ENCODE measurements at places on chromosomes 12 and 14.

GRCh38 chr14:32826404-32827082 lies 112.1 kb upstream of the NPAS3 start:
- no peak for DNase-seq

- DNase-seq = peak; percentile 27
Observed at GRCh38 chr12:12714276-12715021, 2.7 kb upstream of the CDKN1B start.

GRCh38 chr14:65351493-65352194 lies 60.9 kb upstream of the FUT8 start:
- DNase-seq = no peak

GRCh38 chr12:113889076-113889475 lies 77.0 kb downstream of the RBM19 start:
- DNase-seq = no peak

DNA sequence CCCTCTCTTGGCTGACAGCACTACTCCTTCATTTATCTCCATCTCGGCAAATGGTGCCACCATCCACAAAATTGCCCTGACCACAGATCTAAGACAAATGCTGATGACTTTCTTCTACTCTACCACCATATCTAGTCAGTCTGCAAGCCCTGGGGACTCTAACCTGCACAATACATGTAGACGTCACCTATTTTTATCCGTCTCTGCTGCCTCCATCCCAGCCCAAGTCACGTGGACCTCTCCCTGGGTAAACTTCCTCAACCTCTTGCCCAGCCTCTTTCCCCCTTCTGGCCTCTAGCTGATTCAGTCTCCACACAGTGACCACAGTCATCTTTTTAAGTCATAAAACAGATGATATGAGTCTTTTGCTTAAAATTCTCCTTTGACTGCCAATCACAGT lies 1203.0 kb downstream of the AACS start:
- no peak for DNase-seq

DNA sequence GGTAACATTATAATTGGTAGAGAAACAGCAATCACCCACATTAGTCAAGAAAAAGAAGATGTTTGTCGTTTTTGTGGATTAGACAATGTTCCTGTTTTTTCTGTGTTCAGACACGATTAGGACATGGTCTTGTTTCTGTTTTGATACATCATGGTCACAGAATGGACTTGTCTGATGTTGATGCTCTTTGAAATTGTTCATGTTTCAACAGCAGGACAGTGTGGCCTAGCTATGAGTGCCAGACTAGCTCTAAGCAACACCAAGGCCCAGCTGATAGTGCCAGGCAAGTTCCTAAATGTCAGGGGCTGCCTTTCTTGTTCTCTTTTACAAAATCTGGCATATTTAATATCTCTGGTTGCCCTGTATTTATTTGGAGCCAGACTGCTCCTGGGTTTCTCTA lies 40.9 kb upstream of the TOMM20L start:
- no peak for DNase-seq

DNA sequence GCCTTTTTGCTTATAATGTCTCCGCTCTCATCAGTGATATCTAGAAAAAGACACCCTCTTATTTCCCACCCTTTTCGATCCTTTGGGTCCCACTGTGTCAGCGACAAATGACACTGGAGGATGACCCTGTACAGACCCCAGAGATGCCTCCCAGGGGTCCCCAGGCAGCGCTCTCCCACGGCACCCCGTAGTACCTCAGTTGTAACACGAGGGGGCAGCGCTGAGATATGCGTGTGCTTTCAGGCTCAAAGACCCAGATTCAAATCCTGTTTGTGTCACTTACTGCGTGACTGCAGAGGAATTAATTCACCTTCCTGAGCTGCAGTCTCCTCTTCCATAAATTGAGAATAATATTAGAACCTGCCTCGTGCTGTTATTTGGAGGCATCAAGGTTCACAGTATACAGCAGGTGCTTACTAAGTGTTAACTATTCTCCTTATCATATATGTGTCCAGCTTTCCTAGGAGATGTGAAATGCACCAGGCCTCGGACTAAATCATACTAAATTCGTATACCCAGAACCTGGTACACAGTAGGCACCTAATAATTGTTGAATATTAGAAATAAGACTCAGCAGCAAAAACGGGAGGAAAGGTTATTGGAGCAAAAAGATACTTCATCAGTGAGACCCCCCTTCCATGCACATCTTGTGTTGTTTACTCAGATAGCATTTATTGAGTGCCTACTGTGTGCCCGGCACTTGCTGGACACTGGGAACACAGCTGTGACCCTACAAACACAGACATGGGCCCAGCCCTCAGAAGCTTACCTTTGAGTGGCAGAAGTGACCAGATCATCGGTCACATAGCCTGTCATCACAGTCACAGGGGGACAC lies 99.9 kb downstream of the PHETA1 start:
- no peak for DNase-seq

GRCh38 chr12:124804011-124804621 lies 59.5 kb downstream of the SCARB1 start:
- no peak for DNase-seq

GRCh38 chr14:75143761-75144527 lies 17.1 kb upstream of the NEK9 start:
- no peak for DNase-seq

GRCh38 chr12:10559244-10559643 lies 53.6 kb downstream of the EIF2S3B start:
- DNase-seq = no peak

DNA sequence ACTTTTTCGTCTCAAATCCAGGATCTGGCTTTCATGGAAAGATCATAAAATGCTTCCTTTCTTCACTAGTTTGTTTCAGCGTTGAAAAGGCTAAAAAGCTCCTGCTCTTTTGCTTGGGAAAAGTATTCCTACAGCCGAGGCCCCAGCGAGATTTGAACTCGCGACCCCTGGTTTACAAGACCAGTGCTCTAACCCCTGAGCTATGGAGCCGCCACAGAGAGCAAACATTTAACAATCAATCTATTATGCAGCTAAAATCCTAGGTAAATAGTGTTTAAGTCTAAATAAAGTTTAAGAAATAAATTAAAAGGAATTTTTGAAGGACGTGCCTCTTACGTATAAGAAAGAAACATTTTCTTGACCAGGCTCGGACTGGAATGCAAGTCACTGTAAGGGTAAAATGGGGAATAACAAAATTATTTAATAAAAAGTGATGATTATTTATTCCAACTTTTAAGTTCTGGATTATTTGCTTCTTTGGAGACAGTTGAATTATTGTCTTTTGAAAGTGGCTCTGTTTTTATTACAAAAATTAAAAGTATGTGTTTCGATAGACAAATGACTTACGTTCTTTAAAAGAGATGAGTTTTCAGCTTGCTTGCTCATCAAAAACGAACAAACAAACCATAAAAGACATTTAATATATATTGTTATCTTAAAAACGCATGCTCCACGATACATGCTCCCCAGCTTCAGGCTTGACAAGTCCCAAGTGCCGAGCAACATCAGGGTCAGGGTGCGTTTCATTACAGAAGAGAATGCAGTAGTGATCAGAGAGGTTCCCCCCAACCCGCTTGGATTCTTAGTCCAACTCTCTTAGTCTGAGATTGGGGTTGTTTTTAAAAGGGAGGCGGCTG lies 10.2 kb downstream of the OR6S1 start:
- DNase-seq = no peak

- no peak for DNase-seq
Observed at GRCh38 chr12:89593233-89593632, 67.4 kb upstream of the POC1B start.

DNA sequence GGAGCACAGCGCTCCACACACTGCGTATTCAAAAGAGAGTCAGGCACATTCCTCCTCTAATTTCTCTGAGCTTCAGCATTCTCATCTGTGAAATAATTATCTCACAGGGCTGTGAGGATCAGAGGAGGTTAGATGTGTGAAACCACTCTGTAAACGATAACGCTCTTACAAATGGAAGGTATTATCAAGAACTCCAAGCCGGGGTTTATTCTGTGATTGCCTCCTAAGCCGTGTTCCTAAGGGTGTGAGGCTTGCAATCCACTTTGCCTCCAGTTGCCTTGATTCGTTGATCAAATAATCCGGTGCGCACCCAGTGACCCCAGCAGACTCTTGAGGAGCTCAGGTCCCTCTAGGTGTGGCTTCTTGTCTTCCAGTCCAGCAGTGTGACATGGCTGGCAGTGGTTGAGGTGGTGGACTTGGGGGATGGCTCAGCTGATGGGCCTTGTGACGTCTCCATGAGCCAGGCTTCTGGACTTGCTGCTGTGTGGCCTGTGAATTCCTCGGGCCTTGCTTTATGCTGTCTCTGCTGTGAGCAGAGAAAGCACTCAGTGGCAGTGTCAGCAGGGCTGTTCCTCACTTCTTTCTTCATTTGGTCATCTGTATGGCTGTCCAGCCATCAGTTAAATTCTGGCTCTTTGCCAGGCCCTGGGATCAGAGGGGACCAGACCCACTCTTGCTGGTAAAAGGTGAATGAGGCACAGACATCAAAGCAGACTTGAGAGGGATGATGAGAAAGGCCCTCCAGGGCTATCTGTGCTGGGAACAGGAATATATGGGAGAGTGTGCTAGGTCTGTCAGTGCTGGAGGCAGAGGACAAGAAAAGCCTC lies 71.0 kb downstream of the SLC25A47 start:
- no peak for DNase-seq

- DNase-seq = no peak
Observed at GRCh38 chr14:72049462-72049861, 117.2 kb downstream of the RGS6 start.

- DNase-seq = no peak
Observed at GRCh38 chr14:80310938-80311750, 99.8 kb upstream of the DIO2 start.

- no peak for DNase-seq
Observed at GRCh38 chr12:128513831-128514230, 246.9 kb downstream of the TMEM132C start.

- DNase-seq = no peak
Observed at GRCh38 chr12:85089792-85090191, 53.6 kb downstream of the LRRIQ1 start.

DNA sequence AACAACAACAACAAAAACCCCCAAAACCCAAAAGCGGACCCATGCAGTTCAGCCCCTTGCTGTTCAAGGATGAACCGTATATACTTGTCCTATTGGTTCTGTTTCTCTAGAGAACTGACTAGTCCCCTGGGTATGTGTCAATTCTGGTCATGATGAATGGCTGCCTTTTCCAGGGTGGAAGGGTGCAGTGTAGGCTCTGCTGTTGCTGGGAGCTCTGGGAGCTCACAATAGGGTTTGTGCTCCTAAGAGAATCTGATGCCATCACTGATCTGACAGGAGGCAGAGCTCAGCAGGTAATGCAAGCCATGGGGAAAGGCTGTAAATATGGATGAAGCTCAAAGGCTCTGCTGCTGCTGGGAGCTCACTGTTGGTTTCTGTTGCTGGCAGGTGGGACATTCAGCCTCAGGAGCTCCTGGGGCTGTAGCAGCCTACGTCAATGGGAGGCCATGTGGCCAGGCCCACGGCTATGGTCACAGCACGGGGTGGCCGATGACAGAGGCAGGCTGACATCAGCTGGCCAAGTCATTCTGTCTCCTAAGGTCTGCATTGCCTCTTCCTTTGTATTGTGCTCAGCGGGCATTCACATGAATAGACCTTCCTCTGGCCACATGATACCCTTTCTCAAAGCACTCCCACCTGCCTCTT lies 37.9 kb downstream of the DLK1 start:
- no peak for DNase-seq

DNA sequence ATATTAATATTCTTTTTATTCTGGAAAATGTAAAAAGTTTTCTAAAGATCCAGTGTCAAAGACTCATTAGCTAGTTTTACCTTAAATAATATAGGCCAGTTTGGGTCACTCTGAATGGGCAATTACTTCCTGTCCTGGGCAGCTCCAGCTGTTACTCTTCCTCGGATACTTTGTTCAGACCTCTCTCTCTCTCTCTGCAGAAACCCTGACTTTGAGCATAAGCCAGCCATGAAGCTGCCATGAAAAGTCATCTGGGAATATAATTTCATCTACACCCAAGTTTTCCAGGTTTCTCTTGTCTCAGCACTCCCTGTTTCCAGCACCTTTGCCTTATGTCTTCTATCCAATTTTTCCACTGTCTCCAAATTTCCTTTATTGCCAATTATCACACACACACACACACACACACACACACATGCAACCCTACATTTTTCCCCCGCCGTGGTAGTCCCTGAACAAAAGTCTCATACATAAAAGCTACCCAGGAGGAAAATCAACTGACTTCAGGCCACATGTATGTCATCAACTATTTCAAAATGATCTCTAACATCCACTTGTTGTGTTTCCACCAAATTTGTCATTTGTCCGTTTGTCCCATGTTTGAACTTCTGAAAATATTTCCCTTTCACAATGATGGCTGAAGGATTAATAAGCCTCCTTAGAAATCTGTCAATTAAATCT lies 318.1 kb downstream of the SSPN start:
- DNase-seq = no peak

DNA sequence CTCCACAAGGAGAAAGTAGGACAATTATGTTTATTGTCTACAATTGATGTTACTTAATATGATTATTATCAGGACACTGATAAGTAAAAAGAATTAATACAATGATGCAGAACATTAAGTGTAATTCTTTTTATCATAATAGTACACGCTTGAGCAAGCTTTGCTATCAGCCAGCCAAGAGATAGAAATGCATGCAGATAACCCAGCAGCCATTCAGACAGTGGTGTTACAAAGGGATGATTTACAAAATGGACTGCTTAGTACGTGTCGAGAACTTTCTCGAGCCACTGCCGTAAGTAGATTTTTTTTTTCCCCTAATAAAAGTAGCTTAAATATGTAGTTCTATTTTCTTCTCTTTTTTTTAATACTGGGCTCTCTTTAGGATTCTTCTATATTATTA lies 116.9 kb upstream of the AEBP2 start:
- DNase-seq = no peak

DNA sequence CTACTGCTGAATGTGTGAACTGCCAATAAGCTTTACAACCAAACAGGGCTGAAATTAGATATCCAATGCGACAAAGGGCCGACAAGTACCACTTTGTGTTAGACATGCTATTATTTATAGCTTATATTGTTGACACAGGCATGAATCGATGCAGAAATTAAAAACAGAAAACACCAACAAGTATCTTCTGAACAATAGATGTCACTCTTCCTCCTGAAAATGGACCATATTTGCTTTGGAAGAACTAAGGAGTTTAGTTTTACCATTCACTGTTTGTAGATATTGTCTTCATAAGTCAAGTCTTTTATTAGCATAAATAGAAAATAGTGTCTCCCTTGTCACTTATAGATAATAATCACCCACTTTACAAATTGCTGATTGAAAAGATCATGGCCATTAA lies 86.5 kb downstream of the LRIG3 start:
- DNase-seq = no peak

GRCh38 chr12:56581418-56582145 lies 48.5 kb downstream of the BAZ2A start:
- DNase-seq = no peak

DNA sequence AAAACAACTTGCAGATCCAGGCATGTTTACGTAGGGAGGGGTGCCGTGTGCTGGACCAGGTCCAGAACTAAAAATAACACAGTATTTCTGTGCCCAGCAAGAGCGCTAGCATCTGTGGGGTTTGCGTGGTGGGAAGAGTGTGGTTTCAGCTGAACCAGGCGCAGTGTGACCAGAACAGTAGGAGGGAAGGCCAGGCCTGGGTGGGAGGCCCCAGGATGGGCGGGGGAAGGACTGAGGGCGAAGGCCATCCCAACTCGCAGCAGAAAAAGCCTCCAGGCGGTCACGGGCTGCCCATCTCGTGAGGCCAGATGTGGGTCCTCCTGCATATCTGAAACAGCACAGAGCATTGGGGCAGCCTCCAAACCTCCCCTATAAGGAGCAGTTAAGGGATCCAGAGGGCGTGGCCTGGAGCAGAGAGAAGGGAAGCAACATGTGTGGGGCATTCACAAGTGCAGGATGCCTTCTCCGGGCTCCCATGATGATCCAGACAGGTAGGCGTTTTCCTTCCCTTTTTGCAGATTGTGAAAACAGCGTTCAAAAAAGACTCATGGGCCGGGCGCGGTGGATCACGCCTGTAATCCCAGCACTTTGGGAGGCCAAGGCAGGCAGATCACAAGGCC lies 17.8 kb upstream of the CD9 start:
- DNase-seq = no peak
